ENCODE measurements at places on chromosomes 1 and 21.

- no peak for DNase-seq
Observed at GRCh38 chr1:167185062-167185461, 35.6 kb upstream of the POU2F1 start.

- DNase-seq = no peak
Observed at GRCh38 chr1:66559517-66559916, 25.6 kb downstream of the SGIP1 start.

DNA sequence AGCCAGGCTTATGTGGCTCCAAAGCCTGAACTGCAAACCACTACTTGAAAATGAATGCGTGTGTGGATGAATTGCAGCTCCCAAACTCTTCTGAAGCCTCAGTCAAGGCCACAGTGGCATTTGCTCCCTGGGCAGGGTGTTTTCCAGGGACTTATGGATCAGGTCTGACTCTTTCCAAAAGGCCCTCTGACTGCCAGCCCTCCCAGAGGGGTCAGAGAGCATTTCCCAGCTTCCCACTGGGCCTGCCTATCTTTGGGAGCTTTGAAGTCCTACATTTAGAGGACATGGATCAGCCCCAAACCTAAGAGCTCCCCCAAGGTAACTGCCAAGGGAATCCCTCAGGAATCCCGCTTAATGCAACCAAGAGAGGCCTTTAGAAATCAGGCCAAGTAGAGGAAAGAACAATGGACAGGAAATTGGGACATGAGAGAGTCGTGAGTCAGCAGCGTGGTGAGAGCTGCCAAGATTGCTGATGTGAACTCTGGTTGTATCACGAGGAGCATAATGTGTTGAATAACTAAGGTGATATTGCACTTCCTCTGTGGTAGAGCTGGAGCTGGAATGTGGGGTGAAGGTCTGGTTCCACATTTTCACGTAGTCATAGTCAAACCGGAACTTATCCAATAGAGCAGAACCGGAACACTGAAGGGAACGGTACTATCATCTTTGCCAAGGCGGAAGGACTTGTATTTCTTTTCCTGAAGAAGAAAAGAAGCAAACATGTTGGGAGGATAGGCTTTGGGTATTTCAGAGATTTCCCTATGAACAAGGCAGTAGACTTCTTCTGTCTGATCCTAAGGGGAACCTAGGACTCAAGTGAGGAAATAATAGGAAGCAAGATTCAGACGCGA, 99.4 kb upstream of the JUN start:
- DNase-seq = peak; percentile 87

DNA sequence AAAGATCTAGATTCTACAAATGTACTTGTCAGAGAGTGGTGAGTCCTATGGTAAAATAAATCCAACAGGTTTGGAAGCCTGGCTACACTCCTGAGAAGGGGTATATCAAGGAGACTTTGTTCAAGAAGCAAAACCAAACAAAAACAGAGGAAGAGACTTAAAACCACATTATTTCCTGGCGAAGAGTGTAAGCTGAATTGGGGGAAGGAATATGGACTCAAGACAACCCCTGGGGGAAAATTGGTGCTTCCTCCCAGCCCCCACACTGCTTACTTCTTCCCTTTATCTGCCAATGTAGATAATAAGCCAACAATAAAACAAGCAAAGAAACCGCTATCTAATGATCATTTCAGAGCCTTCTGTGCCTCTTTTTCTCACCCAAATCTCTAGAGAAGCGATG, 48.4 kb upstream of the ZBTB18 start:
- DNase-seq = no peak

DNA sequence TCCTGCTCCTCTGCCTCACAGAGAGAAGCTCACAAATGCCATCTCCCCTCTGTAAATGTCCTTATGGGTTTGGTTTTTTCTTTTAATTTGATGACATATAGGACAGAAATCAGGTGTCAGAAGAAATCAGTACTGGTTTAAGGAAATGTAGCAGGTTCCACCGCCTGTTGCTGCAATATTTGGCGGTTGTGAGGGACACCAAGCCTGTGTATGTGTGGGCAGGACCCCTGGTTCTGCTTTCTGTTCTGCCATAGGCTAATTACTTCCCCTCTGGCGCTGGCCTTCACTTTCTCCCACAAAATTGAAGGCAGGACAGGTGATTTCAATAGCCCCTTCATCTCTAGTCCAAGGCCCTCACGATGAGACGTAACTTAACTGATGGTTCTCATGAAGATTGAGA, 69.2 kb downstream of the PRDM2 start:
- DNase-seq = no peak

- no peak for DNase-seq
Observed at GRCh38 chr1:19628879-19629278, 15.2 kb upstream of the NBL1 start.

- DNase-seq = no peak
Observed at GRCh38 chr1:77833521-77834100, 54.2 kb downstream of the MIGA1 start.

GRCh38 chr1:197180252-197180878, 33.9 kb upstream of the ASPM start:
- DNase-seq = no peak

DNA sequence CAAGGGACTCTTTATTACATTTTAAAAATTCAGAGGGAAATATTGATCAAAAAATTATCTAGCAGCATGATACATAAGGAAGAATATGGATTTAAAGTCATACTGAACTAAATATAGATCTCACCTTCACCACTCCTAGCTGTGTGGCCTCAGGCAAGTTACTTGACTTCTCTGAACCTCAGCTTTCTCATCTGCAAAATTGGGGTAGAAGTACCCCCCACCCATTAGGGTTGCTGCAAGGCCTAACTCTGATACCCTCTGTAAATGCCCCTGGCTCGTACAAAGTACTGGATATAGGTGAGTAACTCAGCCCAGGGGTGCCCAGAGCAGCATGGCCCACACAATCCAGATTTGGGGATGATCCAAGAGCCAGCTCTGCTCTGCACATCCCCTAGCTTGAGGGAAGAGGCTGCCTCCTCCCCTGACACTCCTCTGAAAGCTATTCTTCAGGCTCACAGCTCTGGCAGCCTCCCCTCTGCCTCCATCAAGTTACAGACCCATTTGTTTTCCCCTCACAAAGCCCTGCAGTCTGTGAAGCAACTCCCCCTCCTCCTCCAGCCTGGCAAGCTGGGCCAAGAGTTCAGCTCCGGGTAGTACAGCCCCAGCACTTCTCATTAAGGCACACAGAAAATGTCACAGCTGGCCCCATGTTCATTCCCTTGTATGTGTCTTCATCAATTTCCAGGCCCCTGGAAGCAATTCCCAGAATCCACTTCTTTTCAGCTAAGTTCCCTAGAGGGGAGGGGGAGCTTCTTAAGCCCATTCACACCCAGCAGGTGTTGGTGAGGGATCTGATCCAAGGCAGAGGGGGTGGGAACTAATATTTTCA, 143.7 kb downstream of the PLPP3 start:
- no peak for DNase-seq

DNA sequence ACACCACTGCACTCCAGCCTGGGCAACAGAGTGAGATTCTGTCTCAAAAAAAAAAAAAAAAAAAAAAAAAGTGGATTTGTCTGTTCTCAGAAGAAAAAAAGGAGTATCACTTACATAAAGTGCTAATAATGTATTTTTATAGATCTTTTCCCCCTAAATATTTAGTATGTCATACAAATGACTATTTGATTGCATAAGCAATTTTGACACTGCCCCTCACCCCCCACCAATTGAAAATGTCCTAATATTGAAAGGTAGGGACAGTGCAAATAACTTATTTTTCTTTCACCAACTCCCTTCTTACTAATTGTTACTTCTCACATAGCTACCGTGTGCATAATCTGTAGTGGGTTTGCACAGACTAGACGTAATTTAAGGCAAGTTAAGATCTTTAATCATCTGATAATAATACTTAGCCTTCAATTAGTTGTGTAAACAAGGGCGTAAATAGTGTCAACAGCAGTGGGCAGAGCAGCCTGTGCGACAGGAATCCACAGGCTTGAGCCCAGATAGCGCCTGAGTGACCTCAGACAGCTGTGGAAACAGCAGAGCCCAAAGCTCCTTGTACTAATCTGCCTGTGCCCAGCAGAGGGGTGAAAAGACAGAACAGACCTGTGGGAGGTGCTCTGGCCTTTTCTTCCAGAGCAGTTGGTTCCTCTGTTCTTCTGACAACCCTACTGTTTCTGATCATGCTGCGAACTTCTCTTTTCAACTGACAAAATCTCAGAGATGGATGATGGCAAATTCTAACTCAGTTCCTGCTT, 4.5 kb upstream of the IER5 start:
- peak; percentile 77 for DNase-seq

GRCh38 chr1:23564529-23565122, 5.3 kb upstream of the ID3 start:
- DNase-seq = no peak

Data from psoas muscle (tissue), 8 donors.